Activated naive CD4-positive, alpha-beta T cell treated with anti-CD3 and anti-CD28 coated beads, Interleukin-2, amount 50 U/mL, for 72 hours (primary cell): ENCODE measurements at places on chromosomes 2 and 18. TPM values are rescaled to one million over a fixed set of nuclear protein-coding genes. Genes with fewer than 3 reads are reported as not detected.

RAB27B gene
- 0.14 TPM for total RNA-seq

KCNIP3 gene
- total RNA-seq: not detected

SNORC gene
- 3.6 TPM for total RNA-seq

TTC32 gene
- 18.9 TPM for total RNA-seq

SGPP2 gene
- total RNA-seq: 10.0 TPM

CD302 gene
- 0.19 TPM for total RNA-seq

TCF4 gene
- 1.6 TPM for total RNA-seq

BZW1 gene
- total RNA-seq: 527 TPM

ACVR1 gene
- total RNA-seq: 16.0 TPM

C2orf78 gene
- total RNA-seq: not detected

NEB gene
- total RNA-seq: 0.31 TPM

FABP1 gene
- total RNA-seq: not detected

IL36B gene
- not detected for total RNA-seq

AP1S3 gene
- total RNA-seq: 1.8 TPM

POTEC gene
- not detected for total RNA-seq

PLCL1 gene
- total RNA-seq: 4.9 TPM

IGFBP5 gene
- total RNA-seq: not detected

CHRNG gene
- not detected for total RNA-seq

SLC30A3 gene
- total RNA-seq: 0.68 TPM

POTEF gene
- not detected for total RNA-seq

PPP4R3B gene
- total RNA-seq: 76.0 TPM

CCDC93 gene
- 42.5 TPM for total RNA-seq

IL1B gene
- total RNA-seq: not detected

GAREM1 gene
- total RNA-seq: not detected

UGT1A1 gene
- not detected for total RNA-seq

NR4A2 gene
- total RNA-seq: 9.7 TPM

IFIH1 gene
- total RNA-seq: 29.2 TPM
